ENCODE measurements at places on chromosomes 7 and 10.

GRCh38 chr7:38318803-38319416 lies 45.5 kb upstream of the TARP start:
- DNase-seq, result peak; percentile 67

- no peak for DNase-seq
Measured at GRCh38 chr10:114552050-114552449, 106.0 kb downstream of the ABLIM1 start.

DNA sequence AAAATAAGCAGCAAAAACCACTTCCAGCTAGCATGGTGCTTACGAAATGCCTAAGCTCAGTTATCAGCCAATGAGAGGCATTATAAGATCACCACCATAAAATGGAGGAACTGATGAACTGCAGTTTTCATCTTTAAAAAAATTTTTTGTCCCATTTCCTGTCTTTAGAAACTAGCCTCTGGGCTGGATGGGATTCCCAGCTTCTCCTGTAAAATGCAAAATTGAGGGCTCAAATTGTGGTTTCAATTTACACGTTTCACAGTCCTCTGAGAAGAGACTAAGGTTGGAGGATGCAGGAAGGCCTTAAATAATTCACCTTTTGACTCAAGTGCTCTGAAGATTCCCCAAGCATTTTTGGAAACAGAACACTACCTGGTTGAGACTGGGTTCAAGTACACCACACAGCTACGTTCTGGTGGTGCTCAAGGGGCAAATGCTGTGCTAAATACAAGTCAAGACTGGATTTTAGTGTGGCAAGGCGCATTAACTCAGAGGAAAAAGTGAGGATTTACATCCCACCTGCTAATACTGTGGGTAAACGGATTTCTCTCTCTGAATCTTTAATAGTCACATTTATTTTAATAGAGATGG lies 951 bp downstream of the ZNF25 start:
- DNase-seq, result no peak

- no peak for DNase-seq
Measured at GRCh38 chr10:36591436-36591835, 534.0 kb upstream of the ANKRD30A start.

GRCh38 chr10:112375721-112376395 lies 1.9 kb downstream of the ACSL5 start:
- peak; percentile 80 for DNase-seq

DNA sequence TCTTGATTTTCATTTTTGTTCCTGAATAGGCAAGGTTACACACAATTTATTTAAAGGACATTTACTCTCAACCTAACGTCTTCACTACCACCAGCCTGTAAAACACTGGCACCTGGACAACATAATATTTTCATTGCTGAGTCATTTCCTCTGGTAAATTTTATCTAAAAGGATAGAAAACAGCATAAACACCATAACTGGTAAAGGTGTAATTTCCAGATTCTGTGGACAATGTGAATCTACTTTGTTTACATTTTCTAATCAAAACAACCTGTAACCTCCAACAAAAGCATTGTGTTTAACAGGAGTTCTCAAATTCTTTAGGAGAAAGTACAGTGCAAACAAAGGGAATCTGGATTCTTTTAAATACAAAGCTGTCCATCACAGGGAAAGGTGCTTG lies 472.0 kb upstream of the AKR1E2 start:
- no peak for DNase-seq

- no peak for DNase-seq
Measured at GRCh38 chr7:55212176-55212575, 153.0 kb upstream of the LANCL2 start.

GRCh38 chr7:78769481-78770101 lies 683.9 kb downstream of the MAGI2 start:
- DNase-seq, result peak; percentile 18

GRCh38 chr10:94277450-94277849 lies 85.3 kb downstream of the NOC3L start:
- DNase-seq, result no peak

Measured in GM13976 (cell line).